Stimulated activated CD8-positive, alpha-beta memory T cell treated with anti-CD3 and anti-CD28 coated beads, Interleukin-4, amount 100 ng/mL, for 1 hour (primary cell): ENCODE measurements at places on chromosomes 3 and 15.

DNA sequence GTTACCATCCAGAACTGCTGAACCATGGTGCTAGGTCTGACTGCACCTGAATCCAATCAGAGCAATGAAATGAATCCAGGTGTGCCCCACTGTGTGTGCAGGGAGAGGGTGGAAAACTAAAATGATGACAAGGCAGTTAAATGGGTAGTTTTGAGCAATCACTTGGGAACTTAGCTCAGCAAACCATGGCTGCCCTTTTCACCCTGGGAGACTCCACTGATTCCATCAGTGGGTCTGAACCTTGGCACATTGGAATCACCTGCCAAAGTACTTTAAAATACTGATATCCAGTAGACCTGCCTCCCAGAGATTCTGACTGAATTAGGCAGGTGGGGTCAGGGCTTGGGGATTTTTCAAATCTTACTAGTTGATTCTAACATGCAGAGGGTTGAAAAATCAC, 59.8 kb upstream of the USP3 start:
- no peak for DNase-seq

- DNase-seq: no peak
Measured at GRCh38 chr3:50390508-50391224, 31.3 kb upstream of the TMEM115 start.

- DNase-seq: no peak
Measured at GRCh38 chr3:155500194-155500818, 206.8 kb upstream of the STRIT1 start.

GRCh38 chr3:16203031-16203430, 28.6 kb downstream of the GALNT15 start:
- no peak for DNase-seq

DNA sequence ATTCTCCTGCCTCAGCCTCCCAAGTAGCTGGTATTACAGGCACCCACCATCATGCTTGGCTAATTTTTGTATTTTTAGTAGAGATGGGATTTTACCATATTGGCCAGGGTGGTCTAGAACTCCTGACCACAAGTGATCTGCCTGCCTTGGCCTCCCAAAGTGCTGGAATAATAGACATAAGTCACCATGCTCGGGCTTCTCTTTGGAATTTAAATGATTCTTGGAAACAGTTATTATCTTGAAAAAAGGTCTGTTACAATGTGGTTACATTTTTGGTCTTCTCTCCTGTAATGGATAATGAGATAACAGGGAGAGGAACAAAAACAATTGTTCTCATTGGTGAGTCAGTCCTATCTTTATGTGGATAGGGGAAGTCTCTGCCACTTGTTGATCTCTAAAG, 59.8 kb upstream of the AADACL2 start:
- no peak for DNase-seq

DNA sequence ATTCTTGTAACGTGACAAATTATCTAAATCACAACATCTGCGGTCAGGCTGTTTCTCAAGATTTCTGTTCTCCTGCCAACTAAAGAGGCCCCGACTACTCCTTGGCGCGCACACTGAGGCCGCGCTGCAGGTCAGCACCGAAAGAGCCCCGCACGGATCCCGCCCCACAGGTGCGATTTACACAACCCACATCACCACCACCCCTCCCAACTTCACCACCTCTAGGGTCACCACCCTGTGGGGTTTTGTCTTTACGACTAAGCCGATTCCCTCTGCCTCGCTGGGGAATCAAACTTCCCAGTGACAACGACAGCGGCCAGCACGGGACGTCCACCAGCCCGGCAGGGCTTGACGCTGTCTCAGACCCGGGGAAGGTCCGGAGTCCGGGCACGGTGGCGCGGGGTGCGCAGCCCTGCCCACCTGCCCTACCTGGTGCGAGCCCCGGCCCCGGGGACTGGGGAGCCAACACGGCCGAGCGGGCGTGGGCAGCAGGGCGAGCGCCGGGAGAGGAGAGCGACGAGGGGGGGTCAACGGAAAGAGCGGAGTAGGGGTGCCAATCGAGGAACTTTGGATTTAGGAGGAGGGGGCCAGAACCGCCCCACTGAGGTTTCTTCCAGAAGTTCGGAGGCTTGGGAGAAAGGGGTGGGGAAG, 764 bp downstream of the UACA start:
- no peak for DNase-seq

GRCh38 chr15:72771329-72771725, 12.2 kb downstream of the ADPGK start:
- DNase-seq: no peak

DNA sequence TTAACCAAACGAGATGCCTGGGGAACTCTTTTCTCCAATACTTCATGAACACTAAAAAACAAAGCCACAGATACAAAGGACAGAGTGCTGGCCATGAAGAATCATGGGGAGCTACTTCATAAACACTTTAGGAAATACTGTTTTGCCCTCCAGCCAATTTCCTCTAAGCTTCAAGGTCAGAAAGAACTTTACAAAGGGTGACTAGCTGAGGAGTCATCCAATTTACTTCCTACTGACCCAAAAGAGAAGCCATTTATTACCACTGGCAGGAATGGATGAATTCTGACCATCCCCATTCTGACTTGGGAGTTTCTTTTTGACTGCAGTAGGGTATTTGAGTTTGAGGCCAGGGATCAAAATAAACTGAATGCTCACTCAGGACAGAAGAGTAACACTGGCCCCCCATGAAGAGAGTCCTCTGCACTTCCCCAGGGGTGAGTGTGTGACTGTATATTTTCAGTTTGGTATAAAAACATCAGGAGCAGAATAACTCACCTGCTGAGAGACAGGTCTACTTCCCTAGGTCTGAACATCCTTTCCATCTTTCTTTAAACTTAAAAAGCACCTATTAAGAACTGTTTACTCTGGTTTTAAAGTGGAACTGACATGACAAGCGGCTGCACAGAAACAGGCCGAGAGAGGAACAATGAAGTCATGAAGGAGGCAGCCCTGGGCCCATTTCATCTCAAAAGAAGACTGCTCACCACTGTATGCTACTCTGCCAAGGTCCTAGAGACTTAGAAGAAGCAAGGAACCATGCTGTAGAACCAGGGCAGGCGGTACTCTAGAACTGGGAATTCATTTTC, 203.6 kb downstream of the TNIK start:
- no peak for DNase-seq

DNA sequence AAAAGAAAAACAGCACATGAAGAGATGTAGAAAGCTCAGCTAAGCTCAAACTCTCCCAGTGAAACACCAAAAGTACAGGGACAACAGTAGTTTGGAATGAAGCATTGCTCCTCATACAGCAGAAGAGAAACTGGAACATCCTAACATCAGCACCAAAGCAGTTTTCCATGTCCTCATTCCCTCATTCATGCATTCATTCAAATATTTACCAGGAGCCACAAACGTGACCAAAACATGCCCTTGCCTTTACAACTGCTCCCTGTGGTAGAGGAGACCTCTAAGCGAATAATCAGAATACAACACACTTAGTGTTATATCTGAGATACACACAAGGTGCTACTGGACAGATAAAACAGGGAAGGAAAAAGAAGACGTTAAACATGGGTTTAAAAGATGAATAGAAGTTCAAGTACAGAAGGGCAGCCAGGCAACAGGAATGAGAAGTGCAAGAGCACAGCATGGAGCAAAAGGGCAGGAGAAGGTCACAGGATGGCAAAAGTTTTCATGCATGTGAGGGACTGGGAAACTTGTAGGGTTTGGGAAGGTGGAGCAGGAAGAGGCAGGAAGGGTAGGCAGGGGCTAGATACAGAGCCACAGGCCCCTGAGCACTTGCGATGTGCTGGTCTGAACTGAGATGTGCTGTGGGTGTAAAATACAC, 58.5 kb upstream of the LMCD1 start:
- DNase-seq: no peak

GRCh38 chr3:188370081-188370830, 216.3 kb downstream of the LPP start:
- DNase-seq: no peak

DNA sequence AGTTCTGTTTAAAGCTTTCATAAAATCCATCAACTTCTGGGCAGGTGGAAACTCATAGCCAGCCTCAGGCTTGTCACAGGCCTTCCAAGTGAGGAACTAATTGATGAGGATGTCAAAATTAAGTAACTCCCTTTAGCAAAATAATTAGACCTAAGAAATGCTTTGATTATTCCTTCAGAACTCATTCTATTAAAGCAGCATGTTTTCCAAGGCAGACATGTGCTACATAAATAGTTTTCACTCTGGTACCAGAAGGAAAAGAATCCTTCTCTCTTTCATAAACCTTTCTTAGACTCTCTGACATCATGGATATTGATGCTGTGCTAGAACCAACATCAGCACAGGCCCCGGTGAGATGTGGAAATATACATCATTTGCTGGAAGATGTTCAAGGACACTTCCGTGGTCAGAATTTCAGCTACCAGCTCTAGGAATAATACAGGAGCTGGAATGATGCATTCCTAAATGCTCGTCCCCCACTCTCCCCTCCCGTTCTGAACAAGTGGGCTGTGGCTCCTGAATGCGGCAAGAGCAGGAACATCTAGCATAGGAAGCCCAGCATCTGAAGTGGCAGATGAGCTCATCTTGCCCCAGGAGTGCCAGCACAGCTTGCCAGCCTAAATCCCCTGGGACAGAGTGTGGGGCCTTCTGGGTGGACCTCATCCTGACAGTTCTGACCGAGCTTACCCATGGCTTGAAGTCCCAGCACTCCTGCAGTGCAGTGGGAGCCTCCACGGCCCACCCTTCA, 82.4 kb downstream of the WWTR1 start:
- no peak for DNase-seq

DNA sequence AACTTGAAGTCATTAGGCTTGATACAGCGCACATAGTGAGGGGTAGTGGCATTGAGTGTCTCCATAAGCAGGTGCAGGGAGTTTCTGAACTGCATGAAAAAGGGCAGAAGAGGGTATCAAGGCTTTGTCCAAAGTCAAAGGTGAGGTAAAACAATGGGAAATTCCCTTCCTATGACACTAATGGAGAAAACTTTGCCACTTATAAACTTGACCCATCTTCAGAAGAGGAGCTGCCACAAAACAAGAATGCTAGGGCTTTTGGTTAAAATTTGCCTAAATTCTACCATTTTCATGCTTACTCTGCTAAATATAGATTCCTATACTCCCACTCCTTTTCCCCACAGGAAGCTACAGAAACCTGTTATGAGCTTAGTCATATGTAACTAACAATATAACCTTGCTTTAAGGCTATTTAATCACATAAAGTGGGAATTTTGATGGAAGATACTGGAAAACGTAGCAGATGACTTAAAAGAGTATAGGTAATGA, 87.5 kb upstream of the MYO5C start:
- no peak for DNase-seq

DNA sequence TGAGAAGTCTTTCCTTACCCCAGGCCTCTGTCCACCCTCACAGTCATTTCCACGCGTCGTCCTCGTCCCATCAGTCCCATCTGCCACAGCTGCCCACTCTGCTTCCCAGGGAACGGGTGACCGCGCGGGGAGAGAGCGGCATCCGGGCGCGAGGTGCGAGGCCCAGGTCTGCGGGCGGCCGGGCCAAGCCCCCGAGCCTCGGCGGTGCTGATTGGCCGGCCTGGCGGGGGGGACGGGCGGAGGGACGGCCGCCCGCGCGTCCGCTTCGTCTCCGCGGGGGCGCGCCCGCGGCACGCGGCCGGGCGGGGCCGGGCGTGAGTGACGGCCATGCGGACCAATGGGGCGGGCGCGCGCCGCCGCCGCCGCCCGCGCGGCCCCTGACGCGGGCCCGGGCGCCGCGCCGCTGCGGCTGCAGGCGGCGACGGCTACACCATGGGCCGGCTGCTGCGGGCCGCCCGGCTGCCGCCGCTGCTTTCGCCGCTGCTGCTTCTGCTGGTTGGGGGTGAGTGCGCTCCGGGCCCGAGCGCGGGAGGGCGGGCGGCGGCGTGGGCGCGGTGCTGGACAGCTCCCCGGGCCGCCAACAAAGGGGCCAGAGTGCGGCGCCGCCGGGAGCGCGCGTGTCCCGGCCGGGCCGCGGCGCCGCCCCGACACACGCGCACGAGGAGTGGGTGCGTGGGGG, at the start of gene PODXL2:
PODXL2 (plus strand) TSS at position 398 of the 679 bp plus-strand sequence; CDS start at position 433, 35 bp downstream.
- no peak for DNase-seq

- no peak for DNase-seq
Measured at GRCh38 chr3:151093148-151093547, 7.7 kb downstream of the MED12L start.
